ENCODE measurements at places on chromosomes 12 and 14.

- DNase-seq: no peak
These were observed 450.3 kb downstream of the RMST start for GRCh38 chr12:97912943-97913342.

GRCh38 chr12:88237954-88238353 is 95.8 kb downstream of the TMTC3 start:
- no peak for DNase-seq

GRCh38 chr12:49146406-49146805 is 15.2 kb upstream of the TUBA1B start:
- DNase-seq: no peak

- DNase-seq: no peak
These were observed 291.2 kb upstream of the SOX5 start for GRCh38 chr12:24240707-24241106.

- no peak for DNase-seq
These were observed 5.5 kb upstream of the HOXC9 start for GRCh38 chr12:53994264-53995001.

- no peak for DNase-seq
These were observed 2.3 kb downstream of the TULP3 start for GRCh38 chr12:2893007-2893406.

DNA sequence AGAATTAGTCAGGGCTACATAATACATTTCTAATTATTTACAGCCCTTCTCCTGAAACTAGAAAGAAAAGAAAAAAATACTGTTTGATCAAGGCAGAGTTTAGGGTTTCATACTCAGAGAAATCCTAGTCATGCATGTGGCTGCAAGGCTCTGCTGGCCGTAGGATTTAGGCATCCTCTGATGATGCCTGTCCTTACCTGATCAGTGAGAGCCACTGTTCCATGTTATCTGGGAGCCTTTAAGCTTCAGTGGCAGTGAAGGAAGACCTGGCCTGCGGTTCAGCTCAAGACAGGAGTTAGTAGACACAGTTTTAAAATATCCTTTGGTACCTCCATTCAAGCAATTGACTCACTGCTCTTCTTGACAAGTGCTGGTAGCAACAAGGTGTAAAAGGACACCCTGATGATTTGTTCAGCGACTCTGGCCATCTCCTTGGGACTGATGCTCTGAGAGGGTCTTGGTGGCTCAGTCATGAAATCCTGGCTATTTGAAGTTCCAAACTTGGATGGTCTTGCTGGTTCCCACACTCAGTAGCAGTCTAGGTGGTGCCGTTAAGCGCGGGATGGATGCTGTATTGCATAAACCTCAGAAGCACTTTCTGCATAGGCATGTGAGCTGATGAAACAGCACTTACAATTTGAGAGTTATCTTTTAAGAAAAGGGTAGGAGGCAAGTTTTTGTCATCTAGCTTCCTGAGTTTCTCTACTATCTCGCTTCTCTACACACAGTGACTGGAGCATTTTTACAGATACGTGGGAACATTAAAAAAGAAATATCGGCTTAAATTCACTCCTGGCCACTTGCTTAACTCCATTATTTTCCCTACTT is 162.0 kb downstream of the SAMD4A start:
- no peak for DNase-seq

DNA sequence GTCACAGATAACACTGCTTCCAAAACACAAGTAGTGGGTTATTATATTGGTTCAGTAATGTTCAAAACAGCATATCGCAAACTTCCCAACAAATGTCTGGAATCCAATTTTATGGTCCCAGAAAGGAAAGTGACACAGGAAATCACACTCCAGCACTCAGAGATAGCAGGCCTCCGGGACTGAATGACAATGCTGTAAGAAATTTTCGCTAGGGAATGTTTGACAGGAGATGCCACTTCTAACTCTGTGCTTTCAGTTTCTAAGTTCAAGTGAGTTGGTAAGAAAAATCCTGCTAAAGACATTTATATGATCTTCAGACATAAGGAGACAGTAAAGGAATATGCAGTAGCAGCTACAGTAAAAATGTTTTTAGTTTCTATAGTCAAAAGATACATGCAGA is 93.2 kb downstream of the SLC2A13 start:
- no peak for DNase-seq

- no peak for DNase-seq
These were observed 126.9 kb downstream of the DUSP6 start for GRCh38 chr12:89225401-89225800.

GRCh38 chr12:68358532-68359485 is 26.6 kb upstream of the MDM1 start:
- DNase-seq: no peak
